ENCODE measurements at places on chromosomes 1 and 21. TPM values are rescaled to one million over a fixed set of nuclear protein-coding genes. Genes with fewer than 3 reads are reported as not detected.

Gene VAV3
- not detected for total RNA-seq

- no peak for DNase-seq
These were observed 147.1 kb downstream of the GLUL start for GRCh38 chr1:182244451-182244850.

GRCh38 chr1:53733975-53734649, 4.9 kb downstream of the GLIS1 start:
- DNase-seq, result no peak

Gene FMOD
- 6.6 TPM for total RNA-seq

DNA sequence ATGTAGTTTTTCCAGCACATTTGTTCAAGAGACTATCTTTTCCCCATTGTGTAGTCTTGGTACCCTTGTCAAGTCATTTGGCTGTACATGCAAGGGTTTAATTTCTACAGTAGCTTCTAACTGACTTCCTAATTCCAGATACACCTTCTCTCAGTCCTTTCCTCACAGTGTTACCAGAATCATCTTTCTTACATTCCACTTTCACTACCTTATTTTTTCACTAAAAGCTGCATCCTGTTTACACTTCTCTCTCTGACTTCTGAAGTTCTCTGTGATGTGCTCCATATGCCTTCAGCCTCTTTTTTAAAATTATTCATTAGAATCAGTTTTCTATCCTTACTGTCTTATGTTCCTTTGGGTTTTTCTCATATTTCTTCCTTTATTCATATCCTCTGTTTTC, 57.1 kb upstream of the RWDD3 start:
- DNase-seq, result no peak

Gene CRNN
- not detected for total RNA-seq

Gene CHIA
- not detected for total RNA-seq

Gene KIRREL1
- 96.9 TPM for total RNA-seq

Measured in fibroblast of the aortic adventitia (primary cell).